ENCODE measurements at places on chromosomes 5 and 9.

- no peak for DNase-seq
These were observed 234.7 kb downstream of the NMUR2 start for GRCh38 chr5:152170350-152170749.

DNA sequence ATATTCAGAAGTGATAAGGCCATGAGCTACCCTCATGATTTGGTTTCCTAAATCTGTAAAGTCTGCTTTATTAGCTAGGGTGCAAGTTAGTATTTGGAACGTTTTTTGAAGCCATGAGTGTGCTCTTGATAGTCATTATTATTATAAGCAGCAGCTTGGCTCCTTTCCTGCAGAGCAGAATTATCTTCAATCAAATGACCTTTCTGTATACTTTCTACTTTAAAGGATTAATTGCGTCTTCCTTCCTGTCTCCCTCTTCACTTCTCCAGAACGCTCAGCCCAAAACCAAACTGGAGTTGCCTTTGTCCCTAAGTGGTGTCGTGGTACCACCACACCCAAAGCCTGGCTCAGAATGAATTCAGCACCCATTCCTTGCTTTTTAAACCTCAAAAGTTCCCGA lies 211.3 kb downstream of the ARHGAP26 start:
- no peak for DNase-seq

- no peak for DNase-seq
These were observed 15.9 kb upstream of the RUFY1 start for GRCh38 chr5:179534431-179534830.

DNA sequence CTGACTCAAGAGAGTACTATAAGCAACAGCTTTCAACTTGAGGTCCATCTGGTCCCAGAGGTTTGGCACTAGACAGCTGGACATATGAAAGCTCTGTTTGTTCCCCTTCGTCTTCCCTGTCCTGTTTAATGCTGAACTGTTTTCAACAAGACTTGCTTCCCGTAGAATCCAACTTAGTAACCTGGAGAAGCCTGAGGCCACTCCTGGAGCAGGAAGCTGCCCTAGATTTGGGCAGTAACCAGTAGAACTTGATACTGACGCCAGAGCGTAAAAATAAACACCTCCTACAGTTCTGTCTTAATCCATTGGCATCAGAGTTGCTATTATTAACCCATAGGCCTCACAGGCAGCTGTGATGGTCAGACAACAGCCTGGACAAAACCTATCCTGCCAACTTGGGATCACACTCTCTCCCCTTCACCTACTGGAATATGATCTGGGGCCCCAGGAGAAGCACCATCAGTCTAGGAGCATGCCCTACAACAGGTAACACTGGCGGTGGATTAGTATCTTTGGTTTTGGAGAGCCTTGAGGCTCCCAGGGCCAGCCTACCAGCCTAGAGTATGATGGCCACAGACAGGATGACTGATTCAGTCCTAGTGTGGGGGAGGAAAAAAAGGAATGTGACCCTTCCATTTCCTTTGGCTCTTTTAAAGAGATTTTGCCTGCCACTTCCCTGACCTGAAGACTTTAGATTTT lies 29.2 kb downstream of the RUSC2 start:
- DNase-seq, result no peak

GRCh38 chr5:128111818-128112448 lies 28.4 kb downstream of the SLC12A2 start:
- DNase-seq, result no peak

DNA sequence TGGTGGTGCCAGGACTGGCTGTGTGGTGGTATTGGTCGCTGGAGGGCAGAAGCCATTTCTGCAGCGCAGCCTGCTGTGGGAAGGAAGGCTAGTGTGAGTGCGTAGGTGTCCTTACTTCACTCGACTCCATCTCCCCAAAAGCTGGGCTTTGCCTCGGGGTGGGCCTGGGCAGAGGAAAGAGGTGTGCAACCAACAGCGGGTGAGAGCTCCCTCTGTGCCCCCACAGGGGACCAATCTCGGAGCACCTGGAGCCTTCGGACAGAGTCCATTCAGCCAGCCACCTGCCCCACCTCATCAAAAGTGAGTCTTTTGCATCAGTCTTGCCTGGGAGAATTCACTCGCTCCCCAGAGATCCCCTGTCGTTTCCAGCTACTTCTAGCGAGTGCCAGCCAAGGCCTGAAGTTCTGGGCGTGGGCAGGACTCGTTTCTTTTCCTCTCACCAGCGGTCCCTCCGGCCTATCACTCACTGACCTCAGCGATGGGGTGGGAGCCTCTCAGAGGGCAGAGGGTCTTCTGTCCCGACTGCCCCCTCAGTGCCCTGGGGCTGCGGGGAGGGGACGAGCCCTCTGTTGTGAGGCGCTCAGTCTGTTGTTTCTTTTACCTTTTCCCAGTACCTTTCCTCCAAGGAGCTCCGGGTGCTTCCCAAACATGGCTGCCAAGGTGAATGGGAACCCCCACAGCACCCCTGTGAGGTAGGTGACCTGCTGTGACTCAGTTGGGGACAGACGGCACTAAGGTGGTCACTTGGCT lies 32.9 kb upstream of the PRDM12 start:
- DNase-seq, result no peak

All from erythroblast (primary cell).